SJSA1 (cell line): ENCODE measurements at places on chromosomes 5 and 9. TPM values are rescaled to one million over a fixed set of nuclear protein-coding genes. Genes with fewer than 3 reads are reported as not detected.

NR5A1 gene
- total RNA-seq, result not detected in 2 replicates

FAM81B gene
- total RNA-seq, result not detected in 2 replicates

PCDHB15 gene
- 0.74 and 1.0 TPM in 2 replicates for total RNA-seq

HTR4 gene
- total RNA-seq, result not detected in 2 replicates

NUTM2F gene
- not detected in 2 replicates for total RNA-seq

DOCK8 gene
- total RNA-seq, result not detected in 2 replicates

- H3K36me3 ChIP-seq, result no peaks in the 10 kb centered on the region
- H3K27ac ChIP-seq, result no peak overlapping the region
- no peaks in the 10 kb centered on the region for H3K4me1 ChIP-seq
- no peak overlapping the region for H3K4me3 ChIP-seq
These were observed 21.5 kb downstream of the OLFM1 start for GRCh38 chr9:135108831-135109510.

DNA sequence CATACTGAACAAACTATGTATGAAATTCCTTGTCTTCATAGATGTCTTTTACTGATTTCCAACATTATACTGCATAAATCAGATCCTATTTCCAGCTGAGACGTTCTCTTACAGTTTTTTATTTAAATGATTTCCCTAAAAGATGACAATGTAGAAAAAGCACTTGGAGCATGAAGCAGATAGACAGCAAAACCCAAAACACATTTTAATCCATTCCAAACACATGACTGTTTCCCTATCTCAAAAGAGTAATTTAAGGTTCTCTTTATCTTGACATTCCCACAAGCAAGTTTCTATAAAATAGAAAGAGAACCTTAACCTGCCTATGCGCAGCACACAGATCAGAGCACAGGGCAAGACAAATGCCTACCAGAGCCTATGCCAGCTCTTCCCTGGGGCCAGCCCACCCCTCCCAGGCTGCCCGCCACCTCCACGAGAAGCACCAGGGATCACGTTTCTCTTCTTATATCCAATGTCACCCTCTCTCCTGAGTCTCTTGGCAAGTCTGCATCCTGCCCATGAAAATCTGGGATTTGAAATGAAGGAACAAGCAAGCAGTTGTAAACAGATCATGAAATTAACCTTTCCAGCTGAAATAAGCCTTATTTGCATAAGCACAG is 52.4 kb downstream of the RETREG1 start:
- DNase-seq, result no peak
- H3K27ac ChIP-seq, result no peak overlapping the region
- no peaks in the 10 kb centered on the region for H3K4me1 ChIP-seq

GRCh38 chr9:101706261-101706798 is 32.1 kb downstream of the GRIN3A start:
- no peak overlapping the region for H3K4me3 ChIP-seq
- H3K27ac ChIP-seq, result no peak overlapping the region
- no peaks in the 10 kb centered on the region for H3K4me1 ChIP-seq
- DNase-seq, result no peak

- H3K4me3 ChIP-seq, result no peak overlapping the region
- H3K36me3 ChIP-seq, result no peaks in the 10 kb centered on the region
- no peak for DNase-seq
- H3K27ac ChIP-seq, result no peak overlapping the region
- no peaks in the 10 kb centered on the region for H3K27me3 ChIP-seq
- H3K4me1 ChIP-seq, result peaks cover 28% of the 10 kb centered on the region
These were observed 1.6 kb downstream of the ARSI start for GRCh38 chr5:150301170-150301505.

DNA sequence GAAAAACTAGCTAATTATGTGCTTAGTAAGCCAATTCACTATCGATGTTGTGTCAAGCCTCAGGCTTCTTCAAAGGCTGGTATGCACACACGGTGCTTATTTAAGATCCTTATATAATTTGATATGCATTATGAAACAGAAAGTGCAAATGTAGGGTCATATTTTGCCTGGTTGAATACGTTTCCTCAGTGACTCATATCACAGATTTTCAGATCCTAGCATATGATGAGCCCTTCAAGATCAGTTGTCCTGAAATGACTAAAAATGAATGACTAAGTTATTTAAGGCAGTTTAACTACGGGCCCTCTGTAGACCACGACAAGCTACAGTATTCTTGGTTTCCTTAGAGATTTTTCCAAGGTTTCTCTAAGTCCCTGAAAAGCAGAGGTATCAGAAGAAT is 778.3 kb downstream of the PRELID2 start:
- no peak overlapping the region for H3K4me3 ChIP-seq
- H3K36me3 ChIP-seq, result no peaks in the 10 kb centered on the region
- peak; percentile 11 for DNase-seq
- peaks cover 4% of the 10 kb centered on the region; the same call in 1 of the 2 replicates for H3K4me1 ChIP-seq

DNA sequence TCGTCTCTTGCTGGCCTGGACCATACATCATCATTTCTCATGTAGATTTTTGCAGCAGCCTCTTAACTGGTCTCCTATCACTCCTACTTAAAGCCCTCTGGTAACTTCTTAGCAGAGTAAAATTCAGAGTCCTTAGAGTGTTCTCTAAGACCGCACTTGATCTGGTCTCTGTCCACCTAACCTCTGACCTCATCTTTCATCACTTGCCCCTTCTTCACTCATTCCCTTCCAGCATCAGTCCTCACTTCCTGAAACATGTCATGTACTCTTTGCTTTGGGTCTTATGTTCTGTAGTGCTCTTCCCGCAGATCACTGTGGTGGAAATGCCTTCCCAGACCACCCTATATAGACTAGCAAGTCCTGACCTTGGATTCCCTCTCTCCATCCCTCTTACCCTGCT is 9.8 kb downstream of the LARP1 start:
- no peak overlapping the region for H3K4me3 ChIP-seq
- no peak for DNase-seq
- no peak overlapping the region for H3K27ac ChIP-seq

- H3K4me3 ChIP-seq, result peak overlapping the region; percentile 84
- no peaks in the 10 kb centered on the region for H3K27me3 ChIP-seq
- peaks cover 38% of the 10 kb centered on the region for H3K36me3 ChIP-seq
- peak; percentile 77 for DNase-seq
- peak overlapping the region; percentile 67 for H3K27ac ChIP-seq
These were observed 980 bp downstream of the COL5A1 start for GRCh38 chr9:134642385-134643181.

DNA sequence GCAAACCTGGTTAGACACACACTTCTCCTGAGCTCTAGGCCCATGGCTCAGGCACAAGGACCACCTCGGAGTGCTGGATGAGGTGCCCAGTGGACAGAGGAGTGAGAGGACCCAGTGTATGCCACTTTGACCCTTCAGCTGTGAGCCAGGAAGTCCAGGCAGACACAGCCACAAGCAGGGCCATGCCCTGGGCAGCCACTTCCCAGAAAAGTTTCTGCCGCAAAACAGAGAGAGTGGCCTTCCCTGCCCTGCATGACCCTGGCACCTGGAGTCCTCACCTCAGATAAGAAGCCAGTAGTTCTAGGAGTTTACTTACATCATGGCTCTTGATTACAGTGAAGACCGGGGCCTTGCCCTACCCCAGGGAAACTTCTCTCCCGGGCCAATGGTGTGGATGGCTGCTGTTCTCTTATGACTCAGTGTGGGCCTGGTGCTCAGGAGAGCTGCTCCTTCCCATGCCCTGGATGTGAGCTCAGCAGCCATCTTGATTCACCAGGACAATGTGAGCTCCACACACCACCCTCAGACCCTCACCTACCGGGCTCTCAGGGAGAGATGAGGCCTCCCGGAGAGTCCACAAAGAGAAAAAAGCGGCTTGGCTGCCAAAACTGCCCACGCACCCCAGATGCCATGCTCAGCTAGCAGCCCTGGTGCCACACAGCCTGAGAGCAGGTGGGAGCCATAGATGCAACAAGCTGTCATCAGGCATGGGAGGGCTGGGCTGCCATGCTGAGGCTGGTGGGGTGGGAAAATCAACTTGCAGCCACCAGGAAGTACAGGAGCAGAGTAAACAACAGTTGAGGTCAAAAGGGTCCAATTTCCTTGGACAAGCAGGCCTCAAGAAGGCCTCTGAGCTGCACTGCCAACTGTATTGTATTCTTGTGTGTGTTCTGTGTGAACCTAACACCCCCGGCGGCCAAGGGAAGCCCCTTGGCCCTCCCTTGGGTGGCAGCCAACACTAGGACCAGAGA is 11.7 kb upstream of the IRF1 start:
- no peak overlapping the region for H3K4me3 ChIP-seq
- H3K36me3 ChIP-seq, result no peaks in the 10 kb centered on the region

DNA sequence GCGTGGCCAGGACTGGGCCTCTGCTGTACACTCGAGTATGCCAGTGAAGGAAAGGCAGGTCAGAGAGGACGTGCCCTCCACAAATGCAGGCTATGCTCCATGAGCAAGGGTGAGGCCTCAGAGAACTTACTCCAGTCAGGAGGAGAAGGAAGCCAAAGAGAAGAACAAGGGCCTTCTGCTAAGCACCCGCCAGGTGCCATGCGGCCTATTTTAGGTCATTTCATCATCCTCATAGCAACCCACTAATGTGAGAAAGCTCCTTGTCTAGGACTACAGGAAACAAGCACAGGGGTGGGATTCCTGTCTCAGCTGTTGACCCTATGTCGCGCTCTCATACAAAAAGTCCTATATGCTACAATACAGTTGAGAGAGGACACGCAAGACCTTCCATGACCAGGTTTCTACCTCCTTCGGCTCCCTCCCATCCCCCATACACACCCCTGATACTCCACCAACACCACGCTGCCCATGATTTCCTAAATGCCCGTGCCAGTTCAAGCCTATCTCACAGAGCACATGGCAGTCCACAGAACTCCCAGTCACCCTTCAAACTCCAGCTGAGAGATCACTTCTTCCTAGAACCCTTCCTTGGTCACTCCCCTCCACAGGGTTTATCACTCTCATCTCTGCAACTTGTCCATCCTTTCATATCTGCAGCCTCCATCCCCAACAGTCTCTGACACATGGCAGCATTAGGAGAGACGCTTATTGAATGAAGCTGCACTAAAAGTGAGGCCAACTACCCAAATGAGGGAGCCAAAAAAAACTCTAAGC is 26.8 kb downstream of the PSMB7 start:
- no peak overlapping the region for H3K27ac ChIP-seq
- H3K36me3 ChIP-seq, result peaks cover 38% of the 10 kb centered on the region
- peaks cover 63% of the 10 kb centered on the region for H3K4me1 ChIP-seq
- H3K27me3 ChIP-seq, result no peaks in the 10 kb centered on the region

DNA sequence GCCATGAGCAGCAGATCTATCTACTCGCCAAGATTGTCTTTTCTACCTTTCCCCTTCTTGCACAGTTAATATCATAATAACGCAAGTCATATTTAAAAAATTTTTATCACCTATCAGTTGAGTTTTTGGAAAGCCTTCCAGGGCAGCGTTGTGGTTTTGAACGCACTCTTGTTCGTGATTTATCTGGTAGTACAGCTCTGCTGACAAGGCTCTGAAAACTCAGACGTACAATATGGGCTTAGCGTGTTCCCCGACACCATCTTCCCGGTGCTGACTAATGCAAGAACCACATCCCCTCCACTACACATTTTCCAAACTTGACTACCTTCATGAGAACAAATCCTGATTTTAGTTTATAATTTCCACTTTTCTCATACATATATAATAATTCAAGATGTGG is 1.6 kb upstream of the NFIL3 start:
- peaks cover 3% of the 10 kb centered on the region; the same call in 1 of the 2 replicates for H3K36me3 ChIP-seq
- H3K27ac ChIP-seq, result no peak overlapping the region
- no peak for DNase-seq
